ENCODE measurements at places on chromosomes 5 and 9.

DNA sequence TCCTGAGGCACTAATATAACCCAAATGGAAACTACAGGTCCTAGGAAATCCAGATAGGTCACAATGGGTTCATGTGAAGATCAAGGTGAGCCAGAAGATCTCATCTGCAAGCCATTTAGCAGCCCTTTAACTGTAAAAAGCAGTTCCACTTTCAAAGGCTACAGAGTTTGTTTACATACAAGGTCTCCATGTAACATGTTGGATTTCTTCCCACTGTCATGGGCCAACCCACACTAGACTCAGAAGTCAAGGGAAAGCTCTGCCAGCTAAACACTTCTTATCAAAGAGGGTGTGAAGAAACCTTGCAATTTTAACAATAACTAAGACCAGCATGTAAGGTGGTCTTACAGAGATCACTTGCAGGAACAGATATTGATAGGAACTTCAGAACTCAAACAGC is 3.8 kb upstream of the CTNNAL1 start:
- DNase-seq = no peak

GRCh38 chr5:78323241-78323640 is 28.7 kb upstream of the AP3B1 start:
- no peak for DNase-seq

GRCh38 chr9:6759185-6759977 is 1.6 kb downstream of the KDM4C start:
- peak; percentile 30 for DNase-seq

GRCh38 chr9:35342221-35342958 is 147.5 kb upstream of the RUSC2 start:
- no peak for DNase-seq

DNA sequence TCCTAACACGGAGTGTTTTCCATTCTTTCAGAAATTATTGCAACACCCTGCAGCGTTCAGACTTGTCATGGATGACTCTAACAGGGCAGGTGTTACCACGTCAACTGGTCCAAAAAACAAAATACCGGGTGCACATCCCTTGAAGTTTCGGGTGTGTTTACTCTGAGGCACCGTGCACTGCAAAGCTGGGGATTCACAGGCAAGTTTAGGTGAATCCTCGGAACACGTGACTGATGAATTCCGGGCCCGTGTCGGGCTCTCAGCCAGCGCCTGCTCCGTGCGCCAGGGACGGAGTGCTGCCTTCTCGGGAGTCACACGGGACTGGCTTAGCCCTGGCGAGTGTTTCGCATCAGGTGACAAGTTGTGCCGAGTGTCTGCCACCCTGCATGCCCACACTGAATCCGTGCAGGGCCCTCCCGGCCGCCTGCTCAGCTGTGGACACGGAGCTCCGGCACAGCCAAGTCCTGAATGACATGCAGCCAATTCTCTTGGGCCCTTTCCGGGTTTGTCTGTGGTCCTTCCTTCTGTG is 66.0 kb upstream of the IRX4 start:
- DNase-seq = no peak

DNA sequence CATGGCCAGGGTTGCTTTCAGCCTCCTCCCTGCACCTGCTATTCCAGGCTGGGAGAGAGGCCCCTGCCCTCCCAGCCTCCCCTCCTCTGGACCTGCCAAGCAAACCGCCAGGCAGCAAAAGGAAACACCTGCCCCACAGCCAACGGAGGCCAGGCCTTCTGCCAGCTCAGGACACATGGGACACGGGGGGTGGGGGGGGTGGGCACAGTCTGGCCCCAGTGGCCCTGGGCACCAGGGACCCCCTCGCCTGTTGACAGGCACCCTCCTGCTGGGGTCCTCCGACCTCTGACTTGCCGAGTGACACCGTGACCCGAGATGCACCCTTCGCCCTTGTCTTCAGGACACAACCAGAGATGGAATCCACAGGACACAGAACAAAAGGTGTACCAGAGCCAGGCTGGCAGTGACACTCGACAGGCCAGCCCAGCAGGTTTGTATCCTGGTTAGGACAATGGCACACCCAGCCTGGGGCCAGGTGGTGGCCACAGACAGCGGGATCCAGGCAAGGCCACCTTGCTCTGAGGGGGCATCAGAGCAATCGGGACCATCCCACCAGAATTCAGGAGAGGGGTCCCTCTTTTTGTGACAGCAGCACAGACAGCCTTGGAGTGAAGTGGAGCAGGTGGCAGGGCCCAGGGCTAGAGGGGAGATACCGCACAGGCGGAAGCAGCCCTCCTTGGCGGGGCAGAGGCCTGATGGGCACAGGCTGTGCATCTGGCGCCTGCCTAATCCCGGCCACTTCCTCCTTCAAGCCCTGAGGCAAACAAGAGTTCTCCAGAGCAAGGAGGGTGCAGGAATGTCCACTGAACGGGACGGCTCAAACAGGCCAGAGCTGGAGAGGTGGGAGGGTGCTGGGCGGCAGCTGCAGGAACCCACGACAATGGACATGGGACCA is 1.3 kb upstream of the TMEM210 start:
- DNase-seq = no peak

- DNase-seq = no peak
Observed at GRCh38 chr5:9479990-9480389, 65.9 kb downstream of the SEMA5A start.

DNA sequence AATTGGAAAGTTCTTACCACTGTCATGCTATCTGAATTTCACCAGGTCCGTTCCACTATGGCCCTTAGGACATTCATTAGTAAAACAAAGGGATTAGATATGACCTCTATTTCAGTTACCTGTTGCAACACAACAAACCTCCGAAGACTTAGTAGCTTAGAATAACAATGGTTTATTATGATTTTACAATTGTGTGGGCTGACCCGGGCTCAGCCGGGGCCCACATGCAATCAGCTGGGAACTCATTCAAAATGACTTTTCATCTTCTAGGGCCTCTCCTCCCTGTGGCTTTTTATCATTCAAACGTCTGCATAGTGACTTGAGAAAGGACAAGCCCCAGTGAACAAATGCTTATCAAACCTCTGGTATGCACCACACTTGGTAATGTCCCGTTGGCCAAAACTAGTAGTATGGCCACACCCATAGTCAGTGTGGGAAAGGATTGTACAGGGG is 2.3 kb upstream of the FBXW11 start:
- DNase-seq = no peak

- DNase-seq = no peak
Observed at GRCh38 chr5:68252673-68253623, 37.4 kb downstream of the PIK3R1 start.

GRCh38 chr5:124373883-124374282 is 372.6 kb downstream of the ZNF608 start:
- no peak for DNase-seq

- no peak for DNase-seq
Observed at GRCh38 chr5:38445374-38446028, 110.9 kb downstream of the LIFR start.

DNA sequence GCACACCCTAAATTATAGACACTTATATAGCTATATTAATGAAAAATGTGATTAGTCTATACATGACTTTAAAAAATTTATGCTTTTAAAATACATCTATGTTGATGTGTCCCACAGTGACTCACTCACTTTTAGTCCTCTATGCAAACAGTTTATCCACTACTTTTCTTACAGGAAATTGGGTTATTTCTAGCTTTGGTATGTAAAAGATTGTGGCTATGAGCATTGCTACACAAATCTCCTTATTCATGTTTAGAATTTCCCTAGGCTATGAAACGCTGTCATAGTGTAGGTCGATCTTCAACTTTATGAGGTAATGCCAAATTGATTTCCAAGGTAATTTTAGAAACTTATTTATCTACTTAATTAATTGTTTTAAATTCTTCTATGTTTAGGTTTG is 687.4 kb downstream of the PRR16 start:
- no peak for DNase-seq

- no peak for DNase-seq
Observed at GRCh38 chr9:93099551-93100275, 3.7 kb downstream of the CARD19 start.

DNA sequence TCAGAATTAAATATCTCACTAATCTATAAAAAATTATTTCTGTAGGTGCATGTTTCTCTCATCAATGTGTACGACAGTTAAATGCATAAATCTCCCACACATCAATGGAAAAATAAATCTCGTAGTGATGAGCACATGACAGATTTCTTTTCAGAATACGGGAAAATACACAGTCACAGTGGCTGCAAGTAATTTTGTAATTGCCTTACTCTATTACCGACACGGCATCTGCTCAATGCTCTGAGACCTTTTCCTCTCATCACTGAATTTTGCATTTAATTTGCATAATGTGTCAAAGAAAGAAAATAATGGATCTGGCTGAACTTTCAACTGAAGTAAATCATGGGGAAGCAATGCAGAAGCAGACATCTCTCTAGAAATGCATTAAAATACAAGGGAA is 37.2 kb downstream of the PDE4D start:
- no peak for DNase-seq

DNA sequence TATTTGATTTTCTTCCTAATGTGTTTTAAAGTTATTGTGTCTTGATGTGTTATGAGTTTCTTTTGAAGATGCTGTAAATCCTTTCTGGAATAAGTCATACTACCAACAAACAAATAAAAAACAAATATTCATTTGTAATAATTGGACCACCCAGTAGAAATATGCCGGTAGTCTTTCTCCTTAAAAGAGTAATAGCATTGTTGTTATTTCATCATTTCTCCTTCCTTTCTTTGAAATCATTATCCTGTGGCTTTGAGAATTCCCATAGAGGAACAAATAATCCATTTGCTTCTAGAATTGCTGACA is 169.4 kb downstream of the NNT start:
- no peak for DNase-seq

DNA sequence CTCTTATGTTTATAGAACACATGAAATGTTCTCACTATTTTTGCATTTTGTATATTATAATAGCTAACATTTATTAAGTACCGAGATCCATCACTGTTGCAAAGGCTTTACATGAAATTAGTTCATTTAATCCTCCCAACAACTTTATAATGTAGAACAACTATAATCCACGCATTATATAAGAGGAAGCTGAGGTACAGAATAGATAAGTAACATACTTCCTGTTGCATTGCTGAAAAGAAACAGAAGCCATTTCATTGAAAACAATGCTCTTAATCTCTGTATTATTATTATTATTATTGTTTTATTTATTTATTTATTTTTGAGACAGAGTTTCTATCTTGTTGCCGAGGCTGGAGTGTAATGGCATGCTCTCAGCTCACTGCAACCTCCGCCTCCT is 7.9 kb upstream of the INSYN2B start:
- DNase-seq = no peak

DNA sequence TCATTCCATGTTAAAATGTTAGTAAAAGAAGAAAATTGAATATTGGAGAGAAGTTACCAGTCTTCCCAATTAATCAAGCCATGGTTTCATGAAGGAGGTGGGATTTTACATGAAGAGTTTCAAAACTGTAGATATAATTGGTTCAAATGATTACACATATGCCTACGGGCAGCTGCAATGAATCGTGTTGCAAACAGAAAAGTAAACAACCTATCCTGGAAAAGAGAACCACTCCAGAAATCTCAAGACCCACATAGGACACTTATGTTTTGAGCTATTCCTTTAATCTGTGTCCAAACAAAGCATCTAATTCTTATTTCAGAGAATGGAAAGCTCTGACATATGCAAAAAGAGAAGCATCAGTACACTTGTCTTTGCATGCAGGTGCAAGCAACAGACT is 340.2 kb downstream of the NDUFS4 start:
- no peak for DNase-seq

DNA sequence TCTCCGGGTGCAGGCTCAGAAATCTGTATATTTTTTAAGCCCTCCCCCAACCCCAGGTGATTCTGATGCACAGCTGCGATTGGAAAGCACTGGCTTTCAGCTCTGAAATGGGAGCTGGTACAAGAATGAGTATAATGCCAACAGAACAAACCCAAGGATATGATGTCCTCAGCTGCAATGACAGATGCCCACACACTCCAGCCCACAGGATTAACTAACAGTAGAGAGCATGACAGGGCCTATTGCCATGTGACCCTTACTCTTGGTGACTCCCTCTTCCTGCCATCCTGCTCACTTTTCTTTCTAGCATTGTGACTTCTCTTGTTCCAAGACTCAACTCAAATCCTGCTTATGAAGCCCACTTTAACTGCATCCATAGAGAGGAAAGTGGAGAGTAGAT is 174.5 kb downstream of the FGF18 start:
- DNase-seq = no peak

DNA sequence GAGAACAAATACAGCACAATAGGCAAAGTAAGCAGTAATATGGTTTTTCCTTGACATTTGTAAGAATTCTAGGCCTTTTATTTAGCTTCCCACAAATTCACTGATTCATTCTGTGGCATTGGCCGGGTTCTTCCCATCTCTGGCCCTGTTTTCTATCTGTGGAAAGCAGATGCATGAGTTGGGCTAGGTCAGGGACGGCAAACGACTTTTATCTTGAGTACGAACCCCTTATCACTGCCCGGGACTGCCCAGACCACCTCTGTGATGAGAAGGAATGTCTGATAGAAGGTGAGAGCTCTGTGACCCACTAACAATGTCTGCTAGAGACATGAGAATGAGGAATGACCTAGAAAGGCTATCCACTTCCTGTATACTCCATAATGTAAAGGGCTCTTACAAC is 35.4 kb upstream of the ADAM19 start:
- no peak for DNase-seq

DNA sequence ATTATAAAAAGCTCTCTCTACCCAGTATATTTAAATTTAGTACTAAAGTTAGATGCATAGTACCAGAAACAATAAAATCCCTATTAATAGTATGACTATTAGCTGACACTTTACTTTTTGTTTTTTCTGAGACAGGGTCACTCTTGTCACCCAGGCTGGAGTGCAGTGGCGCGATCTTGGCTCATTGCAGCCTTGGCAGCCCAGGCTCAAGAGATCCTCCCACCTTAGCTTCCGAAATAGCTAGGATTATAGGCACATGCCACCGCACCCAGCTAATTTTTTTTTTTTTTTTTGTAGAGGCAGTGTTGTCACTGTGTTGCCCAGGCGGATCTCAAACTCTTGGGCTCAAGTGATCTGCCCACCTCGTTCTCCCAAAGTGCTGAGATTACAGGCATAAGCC is 8.0 kb downstream of the CCNG1 start:
- no peak for DNase-seq

DNA sequence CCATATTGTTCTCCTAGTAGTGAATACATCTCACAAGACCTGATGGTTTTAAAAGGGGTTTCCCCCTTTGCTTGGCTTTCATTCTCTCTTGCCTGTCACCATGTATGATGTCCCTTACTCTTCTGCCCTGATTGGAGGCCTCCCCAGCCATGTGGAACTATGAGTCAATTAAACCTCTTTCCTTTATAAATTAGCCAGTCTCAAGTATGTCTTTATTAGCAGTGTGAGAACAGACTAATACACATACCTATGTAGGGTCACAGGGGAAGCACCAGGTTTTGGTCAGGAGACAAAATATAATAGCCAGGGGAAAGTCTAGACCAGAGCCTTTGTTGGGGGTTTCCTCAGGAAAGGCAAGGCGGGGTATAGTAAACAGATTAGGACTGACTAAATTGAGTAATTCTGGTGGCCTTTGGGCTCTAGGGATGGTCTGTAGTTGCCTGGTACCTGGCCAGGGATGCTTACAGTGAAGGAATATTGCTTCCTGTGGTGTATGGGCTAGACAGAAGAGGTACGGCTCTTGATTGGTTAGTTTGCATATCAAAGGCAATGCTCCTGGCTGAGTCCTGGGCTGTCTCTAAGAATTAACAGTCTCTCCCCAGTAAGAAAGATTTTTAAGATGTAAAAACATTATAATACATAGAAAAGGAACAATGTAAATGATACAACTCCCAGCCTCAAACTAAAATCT is 254.5 kb downstream of the ELAVL2 start:
- DNase-seq = no peak

GRCh38 chr5:134028496-134028895 is 23.7 kb upstream of the VDAC1 start:
- no peak for DNase-seq

GRCh38 chr9:126217797-126218196 is 108.8 kb upstream of the MVB12B start:
- no peak for DNase-seq
